ENCODE measurements at places on chromosomes 3 and 15.

DNA sequence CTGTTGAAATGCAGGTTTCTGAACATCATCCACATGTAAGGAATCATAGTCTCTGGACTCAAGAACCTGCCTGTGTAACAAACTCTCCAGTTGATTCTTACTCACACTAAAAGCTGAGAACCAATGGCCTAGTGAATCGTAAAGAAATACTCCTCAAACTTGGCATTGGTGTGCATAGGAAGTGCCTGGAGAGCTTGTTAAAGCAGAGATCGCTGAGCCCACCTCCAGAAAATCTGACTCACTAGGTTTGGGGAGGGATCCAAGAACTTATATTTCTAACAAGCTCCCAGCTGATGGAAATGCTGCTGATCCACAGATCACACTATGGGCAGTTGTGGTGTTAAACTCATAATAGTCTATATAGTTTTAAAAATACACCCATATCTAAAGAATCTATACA lies 55.8 kb upstream of the LMCD1 start:
- no peak for DNase-seq

GRCh38 chr15:70023064-70023768 lies 74.5 kb downstream of the TLE3 start:
- DNase-seq, result no peak

DNA sequence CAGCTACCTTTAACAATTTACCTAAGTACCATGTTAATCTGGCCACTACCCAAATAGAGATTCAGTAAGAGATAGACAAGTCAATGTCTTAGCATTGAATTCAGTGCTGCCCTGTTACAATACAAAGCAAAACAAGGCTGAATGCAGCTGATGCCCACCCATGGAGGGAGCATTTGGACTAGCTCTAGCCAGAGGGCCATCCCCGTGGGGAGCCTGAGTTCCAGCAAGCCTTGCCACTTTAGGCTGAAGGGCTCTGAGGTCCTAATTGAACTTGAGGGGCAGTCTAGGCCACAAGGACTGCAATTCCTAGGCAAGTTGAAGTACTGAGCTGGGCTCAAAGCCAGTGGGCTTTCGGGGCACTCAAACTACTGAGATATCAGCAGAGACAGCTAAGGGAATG lies 265.9 kb downstream of the EFHB start:
- DNase-seq, result no peak

DNA sequence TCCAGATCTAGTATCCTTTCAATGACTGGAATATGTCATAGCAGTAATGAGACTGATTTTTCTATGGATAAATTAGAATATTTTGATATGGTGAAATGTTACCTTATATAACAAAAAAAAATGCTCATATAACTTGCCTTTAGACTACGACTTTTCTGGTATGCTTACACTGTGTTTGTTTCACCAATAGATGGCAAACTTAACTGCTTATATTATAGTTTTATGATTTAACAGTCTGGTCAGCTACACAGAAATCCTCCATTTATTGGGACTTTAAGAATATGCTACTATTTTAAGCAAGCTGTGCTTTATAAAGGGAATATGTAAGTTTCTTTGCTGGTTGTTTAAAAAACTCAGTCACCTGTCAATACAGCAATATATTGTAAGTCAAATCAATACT lies 205.6 kb downstream of the VGLL3 start:
- DNase-seq, result no peak

GRCh38 chr3:66949898-66950297 lies 48.2 kb upstream of the KBTBD8 start:
- DNase-seq, result no peak

DNA sequence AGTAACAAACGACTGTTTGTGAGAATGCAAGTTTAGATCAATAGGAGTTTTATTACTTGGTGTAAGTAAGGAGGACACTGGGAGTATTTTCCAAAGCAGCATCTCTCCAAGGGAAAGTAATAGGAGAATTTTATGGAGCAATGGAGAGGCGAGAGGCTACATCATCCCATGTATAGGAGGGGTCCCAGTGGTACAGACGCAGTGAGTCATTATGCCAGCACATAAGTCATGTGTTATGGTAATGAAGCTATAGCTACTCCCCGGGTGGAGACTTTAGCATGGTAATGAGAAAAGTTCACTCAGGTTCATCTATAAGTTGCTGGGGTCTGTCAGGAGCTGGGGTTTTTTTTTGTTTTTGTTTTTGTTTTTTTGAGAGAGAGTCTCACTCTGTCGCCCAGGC lies 29.5 kb upstream of the ZNF445 start:
- no peak for DNase-seq

DNA sequence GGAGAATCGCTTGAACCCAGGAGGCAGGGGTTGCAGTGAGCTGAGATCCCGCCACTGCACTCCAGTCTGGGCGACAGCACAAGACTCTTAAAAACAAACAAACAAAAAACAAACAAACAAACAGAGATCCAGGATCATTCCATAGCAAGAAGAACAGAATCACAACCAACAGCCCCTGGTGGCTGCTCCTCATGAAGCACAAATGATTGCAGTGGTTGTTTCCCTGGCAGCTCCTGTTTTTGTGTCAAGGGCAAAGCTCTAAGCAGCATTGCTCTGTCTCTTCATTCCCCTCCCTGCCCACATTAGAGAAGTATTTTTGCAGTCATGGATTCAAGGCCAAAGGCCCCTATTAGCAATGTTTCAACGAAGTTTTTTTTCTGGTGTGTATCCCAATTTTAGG lies 25.8 kb upstream of the BLM start:
- DNase-seq, result no peak
